ENCODE measurements at places on chromosomes 5 and 9.

- DNase-seq: no peak
These were observed 60.8 kb upstream of the IRX4 start for GRCh38 chr5:1943481-1943880.

DNA sequence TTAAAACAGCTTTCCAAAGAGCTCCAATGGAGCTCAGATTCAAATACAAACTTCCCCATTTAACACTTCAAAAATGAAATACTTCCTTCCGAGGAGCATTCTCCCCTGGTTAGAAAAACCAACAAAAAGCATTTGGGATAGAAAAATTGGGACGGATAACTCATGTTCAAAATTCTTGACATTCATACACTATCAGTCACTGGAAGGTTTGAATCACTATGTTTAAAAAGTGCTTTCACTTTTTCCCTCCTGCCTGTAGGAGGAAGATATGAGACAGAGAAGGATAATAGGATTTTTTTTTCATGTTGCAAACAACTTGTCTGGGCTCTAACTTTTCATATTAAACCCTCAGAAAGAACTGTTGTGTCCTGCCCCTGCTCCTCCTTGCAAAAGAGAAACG is 412.0 kb downstream of the ACTL7B start:
- no peak for DNase-seq

DNA sequence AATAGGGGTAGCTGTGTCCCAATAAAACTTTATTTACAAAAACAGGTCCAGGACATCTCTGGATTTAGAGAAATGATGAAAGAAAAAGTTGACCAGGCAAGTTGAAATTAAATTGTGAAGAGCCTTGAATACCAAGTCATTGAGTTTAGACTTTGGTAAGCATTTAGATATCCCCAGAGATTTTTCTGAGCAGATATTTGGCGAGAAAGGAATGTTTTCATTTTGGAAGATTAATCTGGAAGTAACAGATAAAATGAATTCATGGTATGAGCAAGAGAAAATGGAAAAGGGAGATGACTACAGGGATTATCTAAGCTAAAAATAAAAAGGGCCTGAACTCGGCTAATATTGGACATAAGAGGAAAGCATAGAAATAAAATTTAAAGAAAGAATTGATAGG is 157.6 kb downstream of the ACTL7B start:
- no peak for DNase-seq

DNA sequence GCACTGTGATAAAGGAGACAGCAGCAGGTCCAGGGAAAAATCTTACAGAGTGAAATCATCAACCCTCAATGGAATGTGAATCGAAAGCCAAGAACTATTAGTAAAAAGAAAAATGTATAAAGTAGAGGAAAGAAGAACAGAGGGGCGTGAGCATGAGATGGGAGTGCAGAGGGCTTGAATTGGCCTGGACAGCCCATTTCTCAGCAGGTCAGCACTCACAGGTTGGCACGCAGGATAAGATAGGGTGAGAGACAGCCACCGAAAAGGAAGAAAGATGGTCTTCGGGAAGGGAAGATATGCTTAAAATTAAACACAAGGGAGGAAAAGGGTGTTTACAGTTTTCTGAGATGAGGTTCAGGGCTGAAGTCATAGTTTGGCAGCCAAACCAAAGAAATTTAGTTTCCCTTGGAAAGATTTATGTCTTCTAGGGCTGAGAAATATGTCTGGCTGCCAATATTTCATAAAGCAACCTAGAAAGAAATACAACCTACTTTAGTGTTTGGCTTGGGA is 524.7 kb downstream of the SPATA31D1 start:
- DNase-seq: no peak

GRCh38 chr5:170303549-170303948 is 6.0 kb upstream of the LCP2 start:
- no peak for DNase-seq

- no peak for DNase-seq
These were observed 20.6 kb downstream of the KCNMB1 start for GRCh38 chr5:170368586-170368985.

DNA sequence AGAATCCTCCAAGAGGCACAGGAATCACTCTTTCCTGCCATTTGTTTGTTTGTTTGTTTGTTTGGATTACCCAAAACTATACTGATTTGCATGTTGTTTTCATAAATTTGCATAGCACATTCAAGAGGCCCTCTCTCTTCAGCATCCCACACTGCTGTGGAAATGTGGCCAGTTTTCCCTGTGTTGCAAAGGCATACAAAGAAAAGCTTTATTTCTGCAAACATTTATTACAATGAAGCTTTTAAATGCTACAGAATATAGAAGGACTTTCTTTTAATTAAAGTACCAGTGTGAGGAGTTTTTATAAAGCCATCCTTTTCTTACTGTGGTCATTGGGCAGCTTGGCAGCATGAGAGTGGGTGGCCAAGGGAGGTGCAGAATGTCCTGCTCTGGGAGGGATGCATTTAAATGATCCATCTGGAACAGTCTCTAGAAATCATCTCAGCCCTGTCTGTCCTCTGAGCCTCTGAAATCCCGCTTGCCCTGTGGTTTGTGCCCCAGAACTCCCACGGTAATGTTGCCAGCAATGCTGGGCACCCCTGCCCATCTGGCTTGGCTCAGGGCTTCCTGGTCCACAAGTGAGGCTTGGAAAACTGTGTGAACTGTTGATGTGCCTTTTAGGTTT is 356.8 kb upstream of the KIF2A start:
- no peak for DNase-seq

- no peak for DNase-seq
These were observed 15.4 kb upstream of the PTGS1 start for GRCh38 chr9:122355336-122355875.

- no peak for DNase-seq
These were observed 7.3 kb downstream of the IRX1 start for GRCh38 chr5:3602785-3603502.

- DNase-seq: no peak
These were observed 26.8 kb upstream of the PRUNE2 start for GRCh38 chr9:76932757-76933156.

DNA sequence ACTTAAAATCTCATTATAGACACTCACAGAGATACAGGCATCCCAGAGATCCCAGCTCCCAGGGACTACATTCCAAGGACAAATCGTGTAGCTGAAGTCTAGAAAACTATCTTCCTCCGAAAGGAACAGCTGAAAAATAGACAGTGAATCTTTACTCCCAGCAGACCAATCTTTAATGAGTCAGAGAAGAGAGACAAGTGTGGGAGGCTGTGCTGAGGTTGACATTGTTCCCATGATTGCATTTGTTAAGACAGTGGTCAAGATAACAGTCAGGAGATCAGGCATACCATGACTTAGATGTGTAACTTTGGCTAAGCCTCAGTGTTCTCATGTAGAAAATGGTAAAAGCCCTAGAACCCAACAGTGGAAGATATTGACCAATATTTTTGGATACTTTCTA is 120.7 kb downstream of the PAPPA start:
- DNase-seq: no peak

DNA sequence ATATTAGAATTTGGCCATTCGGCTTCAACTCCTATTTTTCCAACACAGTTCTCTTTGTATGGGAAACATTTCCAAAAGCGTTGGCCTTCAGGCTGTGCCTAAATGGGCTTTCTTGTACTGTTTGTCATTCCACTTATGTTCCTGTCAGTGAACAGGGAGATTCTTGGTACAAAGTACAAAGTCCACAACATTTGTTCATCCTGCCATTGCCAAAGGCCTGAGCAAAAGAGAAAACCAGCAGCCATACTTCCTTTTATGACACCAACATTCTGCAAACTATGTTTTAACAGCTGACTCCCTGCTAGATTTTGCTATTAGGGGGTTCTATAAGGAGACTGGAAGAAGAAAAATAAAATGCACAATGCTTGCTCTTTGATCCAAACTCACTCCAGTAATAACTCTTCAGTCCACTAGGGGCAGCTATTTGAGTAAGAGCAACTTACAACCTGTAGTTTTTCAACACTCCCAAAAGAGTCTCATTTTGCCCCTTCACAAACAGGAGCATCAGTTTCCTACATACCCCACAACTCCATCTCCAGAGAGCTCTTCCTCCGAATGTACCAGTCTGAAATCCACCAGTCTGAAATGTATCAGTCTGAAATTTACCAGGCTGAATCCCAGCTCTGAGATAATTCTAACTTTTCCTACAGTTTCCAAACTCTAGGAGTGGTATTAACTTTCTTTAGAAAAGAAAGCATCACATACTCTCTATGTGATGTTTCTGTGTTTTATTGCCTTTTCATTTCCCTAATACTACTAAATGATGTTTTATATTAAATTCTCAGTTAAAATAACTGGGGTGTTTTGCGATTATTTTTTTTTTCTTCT is 693.8 kb downstream of the DNAH5 start:
- DNase-seq: no peak

GRCh38 chr5:56402266-56403220 is 169.4 kb upstream of the ANKRD55 start:
- no peak for DNase-seq

DNA sequence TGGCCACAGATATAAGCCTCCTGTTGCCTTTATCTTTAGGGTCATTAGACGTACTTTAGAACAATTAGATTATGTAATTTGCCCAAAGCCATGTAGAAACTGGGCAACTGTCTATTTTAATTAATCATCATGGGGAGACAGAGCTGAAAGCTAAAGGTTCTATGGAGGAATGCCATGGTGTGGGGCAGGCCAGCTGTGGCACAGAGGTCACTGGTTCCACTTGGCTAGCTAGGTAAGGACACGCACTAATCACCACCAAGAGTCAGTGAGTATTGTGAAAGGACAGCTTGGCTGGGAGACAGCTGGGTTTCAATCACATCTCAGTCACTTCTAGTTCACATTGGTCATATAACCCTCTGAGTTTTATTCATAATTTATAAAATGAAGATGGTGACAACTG is 81.7 kb downstream of the HMHB1 start:
- no peak for DNase-seq

DNA sequence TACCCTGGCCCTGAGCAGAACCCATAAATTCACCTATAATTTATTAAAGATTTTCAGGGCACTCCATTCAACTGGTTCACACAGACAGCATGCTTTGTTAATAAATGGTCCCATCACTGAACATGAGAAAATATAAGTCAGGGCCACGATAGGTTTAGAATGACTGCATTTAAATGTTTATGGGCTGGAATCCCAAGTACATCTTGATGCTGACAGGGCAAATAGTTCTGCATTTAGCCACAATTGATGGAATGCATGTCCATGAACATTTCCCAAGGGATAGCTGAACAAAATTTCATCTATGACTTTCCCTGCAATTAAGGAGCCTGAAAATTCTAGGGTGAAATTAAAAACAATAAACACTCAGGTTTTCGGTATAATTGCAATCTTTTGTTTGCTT is 124.5 kb downstream of the CAAP1 start:
- no peak for DNase-seq
